Transverse colon (tissue), 4 donors: ENCODE measurements at places on chromosomes 5 and 9.

GRCh38 chr5:59279979-59280378 is 613.5 kb downstream of the PDE4D start:
- DNase-seq: no peak

- peak; percentile 36 for DNase-seq
These were observed 329 bp downstream of the SYK start for GRCh38 chr9:90801973-90802322.

- no peak for DNase-seq
These were observed 285.6 kb downstream of the RASEF start for GRCh38 chr9:82777366-82777765.

- no peak for DNase-seq
These were observed 63.4 kb upstream of the LRRTM2 start for GRCh38 chr5:138938526-138938925.

GRCh38 chr9:112487008-112487798 is 576 bp downstream of the KIAA1958 start:
- peak; percentile 69 for DNase-seq

DNA sequence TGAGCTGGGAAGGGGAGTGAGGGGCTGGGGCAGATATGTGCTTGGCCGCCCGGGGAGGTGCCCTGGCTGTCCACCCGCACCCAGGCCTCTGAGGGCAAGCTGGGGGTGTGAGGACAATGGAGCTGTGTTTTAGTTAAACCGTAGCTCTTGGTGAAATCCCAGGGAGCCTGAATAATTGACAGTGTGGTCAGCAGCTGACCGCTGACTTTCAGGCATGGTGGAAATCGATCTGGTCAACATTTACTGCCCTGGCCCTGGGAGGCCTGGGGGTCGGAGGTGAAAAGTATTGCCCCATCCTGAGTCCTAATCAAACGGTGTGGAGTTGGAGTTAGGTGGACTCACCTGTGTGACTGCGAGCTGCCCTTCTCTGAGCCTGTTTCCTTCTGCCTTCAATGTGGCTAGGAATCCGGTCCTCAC is 31.2 kb upstream of the CRB2 start:
- DNase-seq: no peak

GRCh38 chr5:138273834-138274188 is 610 bp downstream of the GFRA3 start:
- no peak for DNase-seq

- no peak for DNase-seq
These were observed 46.0 kb downstream of the NEK6 start for GRCh38 chr9:124303762-124304161.

GRCh38 chr9:137136881-137137607 is 1.9 kb upstream of the GRIN1 start:
- no peak for DNase-seq

GRCh38 chr5:16461782-16462181 is 3.8 kb downstream of the ZNF622 start:
- DNase-seq: no peak

DNA sequence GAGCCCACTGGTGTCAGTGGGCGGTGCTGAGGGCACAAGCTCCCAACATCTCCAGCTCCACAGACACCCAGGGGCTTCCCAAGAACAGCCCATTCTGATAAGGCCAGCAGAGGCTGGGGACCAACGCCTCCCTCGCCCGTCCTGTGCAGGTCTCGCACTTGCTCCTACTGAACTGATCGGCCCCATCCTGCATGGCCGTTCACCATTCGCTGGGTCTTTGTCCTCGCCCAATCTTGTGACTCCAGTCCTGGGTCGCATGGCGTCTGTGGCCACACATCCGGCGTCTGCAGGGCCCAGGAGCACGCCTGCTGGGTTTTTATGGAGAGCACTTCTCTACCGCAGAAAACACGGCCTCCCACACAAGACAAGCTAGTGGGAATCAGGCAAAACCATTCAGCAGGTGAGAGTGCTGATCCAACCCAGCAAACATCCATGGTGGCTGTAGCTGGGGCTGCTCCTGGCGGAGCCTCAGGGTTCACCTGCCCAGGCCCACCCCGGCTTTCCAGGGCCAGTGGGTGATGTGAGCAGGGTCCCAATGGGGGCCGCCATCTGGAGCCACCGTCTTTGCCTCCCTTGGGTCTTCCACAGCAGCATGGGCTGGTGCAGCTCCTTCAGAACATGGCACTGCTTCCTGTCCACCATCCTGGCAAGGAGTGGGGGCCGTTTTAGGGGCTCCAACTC is 7.4 kb downstream of the LRRC14B start:
- no peak for DNase-seq

GRCh38 chr9:134648701-134649530 is 7.3 kb downstream of the COL5A1 start:
- DNase-seq: no peak

DNA sequence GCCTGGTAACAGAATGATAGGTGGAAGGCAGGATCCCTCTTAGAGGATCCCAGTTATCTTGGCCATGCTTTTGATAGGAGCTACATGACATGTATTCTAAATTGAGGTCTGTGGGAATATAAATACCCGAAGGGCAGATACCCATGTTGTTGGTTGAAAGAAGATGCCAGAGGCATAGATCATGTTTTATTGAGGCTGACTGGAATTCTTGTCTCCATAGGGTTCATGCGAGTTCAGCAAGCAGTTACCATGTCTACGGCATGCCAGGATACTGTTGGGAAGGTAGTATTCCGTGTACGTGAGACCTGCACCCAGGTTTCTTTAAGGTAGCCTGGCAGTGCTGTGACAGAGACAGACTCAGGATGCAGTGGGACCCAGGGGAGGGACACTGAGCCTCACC is 230.7 kb downstream of the NR3C1 start:
- no peak for DNase-seq

GRCh38 chr9:17556255-17556654 is 22.6 kb upstream of the SH3GL2 start:
- DNase-seq: no peak

- DNase-seq: no peak
These were observed 481.2 kb downstream of the ACTL7B start for GRCh38 chr9:108374626-108375025.

GRCh38 chr5:65141493-65141892 is 340.2 kb downstream of the ADAMTS6 start:
- DNase-seq: no peak
